ENCODE measurements at places on chromosomes 7 and 10.
A peak's percentile ranks its signal among the peaks of the same experiment; 100 is the strongest.

DNA sequence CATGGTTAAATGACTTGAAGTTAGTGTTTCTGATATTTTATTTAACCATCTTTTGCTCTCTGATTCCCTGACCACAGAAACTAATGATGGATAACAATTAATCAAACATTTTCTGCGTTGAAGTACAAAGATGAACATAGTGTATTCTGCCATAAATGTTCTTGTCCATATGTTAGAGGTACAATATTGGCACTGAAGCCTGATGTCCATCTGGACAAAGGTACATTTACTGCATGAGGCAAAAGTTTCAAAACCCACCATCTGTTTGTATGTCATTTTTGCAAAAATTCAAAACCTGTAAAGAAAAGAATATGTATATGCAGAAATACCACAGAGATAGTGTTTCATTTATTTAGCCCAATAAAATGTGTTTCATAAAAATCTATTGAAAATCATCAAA, 861.5 kb downstream of the ANKRD7 start:
- no peak for DNase-seq

DNA sequence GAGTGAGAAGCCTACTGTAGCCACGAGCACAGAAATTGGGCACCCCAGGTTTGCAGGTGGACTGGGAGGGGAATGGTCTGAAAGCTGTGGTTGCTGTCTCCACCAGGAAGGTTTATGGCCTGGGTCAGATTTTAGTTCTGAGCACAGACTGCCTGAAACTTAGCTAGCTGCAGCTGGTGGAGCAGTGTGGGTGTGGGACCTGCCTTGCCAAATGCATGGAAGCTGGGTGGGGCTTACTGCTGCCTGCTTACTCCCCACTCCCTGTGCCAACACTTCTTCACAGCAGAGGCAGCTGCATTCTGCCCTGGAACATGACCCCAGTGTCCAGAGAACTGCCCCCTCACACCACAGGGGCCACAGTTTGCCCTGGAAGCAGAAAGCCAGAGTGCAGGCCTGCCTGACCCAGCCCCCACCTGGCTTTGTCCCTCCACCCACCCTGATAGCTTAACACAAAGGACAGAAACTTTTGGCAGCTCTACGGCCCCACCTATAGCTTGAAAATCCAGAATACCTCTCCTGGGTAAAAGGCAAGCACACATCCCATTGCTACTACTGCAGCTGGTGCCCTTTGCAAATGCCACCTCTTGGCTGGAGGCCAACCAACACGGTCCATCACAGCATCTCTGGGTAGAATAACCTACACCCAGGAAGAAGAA, 281.6 kb downstream of the AGMO start:
- DNase-seq = peak; percentile 4

- no peak for DNase-seq
These were observed 205.2 kb downstream of the KLF6 start for GRCh38 chr10:3579845-3580244.

GRCh38 chr10:73920089-73920488, 9.2 kb downstream of the PLAU start:
- peak; percentile 50 for DNase-seq

DNA sequence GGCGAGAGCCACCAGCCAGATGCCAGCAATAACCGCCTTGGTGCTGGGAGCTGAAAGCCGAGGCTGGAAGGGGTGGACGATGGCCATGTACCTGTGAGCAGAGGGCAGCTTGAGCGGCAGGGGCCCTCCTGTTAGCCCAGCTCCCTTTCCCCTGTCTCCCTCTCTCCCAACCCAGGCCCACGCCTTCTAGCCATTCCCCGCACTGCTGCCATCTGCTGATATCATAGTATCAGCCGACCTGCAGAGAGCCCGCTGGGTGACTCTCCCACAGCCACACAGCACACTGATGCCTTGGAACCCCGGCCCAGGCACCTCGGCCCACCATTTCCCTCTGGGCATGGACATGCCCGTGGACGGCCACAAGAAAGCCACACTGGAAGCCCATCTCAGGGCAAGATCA, 1.7 kb downstream of the TACR2 start:
- DNase-seq = no peak

GRCh38 chr10:101710059-101710695, 15.2 kb upstream of the FBXW4 start:
- DNase-seq = no peak

DNA sequence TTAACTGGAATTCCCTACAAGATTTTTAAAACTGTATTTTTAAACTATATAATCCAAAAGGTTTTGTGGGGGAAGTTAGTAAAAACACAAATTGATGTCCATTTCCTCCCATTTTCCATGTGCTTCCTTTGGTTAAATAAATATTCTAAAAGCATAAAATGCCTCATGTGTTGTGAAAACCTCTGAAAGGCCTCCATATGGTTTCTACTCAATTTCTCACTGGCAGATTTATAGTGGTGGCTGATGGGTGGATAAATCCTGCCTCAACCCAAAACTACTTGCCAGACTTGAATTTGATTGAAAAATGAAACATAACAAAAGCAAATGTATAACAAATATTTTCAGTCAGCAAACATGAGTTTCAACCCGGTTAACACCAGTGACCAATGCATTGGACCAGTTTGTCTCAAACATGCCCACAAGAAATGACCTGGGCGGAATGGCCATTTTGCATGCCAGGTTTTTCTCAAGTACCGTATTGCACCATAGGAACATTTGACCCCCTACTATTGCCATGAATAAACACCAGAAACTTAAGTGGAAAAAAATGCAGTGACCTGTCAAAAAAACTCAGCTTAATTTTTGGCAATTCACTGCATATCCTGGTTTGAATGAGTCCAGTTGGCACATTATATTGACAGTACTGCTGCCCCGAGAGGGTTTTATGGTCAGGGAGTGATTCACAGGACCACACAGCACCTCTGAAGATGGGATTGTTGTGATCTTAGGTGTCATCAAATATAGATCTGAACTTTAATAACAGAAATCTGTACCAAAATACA, 454.6 kb upstream of the ANKRD30A start:
- DNase-seq = peak; percentile 40

DNA sequence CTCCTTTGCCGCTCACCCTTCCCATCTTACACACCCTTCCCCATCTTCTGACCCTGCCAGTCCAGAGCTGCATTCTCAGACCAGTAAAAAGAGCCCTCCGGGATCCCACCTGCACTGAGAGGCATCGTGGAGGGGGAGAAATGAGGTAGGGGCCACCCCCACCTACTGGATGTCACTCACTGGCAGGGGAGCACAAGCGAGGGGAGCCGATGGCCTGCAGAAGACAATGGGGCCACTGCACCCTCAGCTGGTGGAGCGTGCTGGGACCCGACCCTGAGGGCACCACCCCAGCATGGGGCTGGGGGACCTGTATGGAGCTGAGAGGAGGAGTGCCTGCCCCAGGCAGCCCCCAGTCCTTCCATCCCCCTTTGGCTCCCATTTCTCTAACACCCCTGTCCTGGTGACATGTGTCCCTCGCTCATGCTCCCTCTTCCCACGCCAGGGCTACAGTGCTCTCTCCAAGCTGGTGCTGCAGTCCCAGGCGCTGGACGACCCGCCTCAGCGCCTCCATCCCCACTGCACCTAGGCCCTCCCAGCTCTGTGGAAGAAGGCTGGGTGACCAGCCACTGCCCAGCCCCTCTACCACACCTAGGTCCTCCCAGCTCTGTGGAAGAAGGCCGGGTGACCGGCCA, 49.8 kb downstream of the RASGEF1A start:
- no peak for DNase-seq

- no peak for DNase-seq
These were observed 181.9 kb upstream of the ANKRD30A start for GRCh38 chr10:36943544-36943943.

DNA sequence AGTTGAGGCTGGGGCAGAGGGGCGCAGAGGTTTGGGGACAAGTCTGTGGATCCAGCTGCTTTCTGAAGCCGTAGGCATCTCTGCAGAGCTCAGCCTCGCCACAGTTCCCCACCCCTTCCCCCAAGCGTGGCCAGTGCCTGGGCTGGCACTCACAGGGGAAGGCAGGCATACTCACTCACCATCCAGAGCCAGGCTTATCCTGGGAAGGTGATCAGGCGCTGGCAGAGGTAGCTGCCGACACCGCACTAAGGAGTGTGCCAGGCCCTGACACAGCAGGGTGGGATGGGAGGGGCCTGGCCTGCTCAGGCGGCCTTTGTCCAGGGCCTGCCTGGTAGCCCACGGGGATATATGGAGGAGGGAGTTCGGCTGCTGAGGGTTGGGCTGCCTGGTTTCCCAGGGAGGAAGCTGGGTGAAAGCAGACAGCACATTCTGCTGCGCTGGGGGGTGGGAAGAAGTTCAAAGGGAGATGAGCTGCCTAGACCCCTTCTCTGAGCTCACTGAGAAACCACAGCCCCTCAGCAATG, 15.9 kb downstream of the VSIR start:
- no peak for DNase-seq

GRCh38 chr10:80477813-80478212, 23.7 kb downstream of the TSPAN14 start:
- DNase-seq = peak; percentile 86

- DNase-seq = no peak
These were observed 1.6 kb downstream of the STEAP4 start for GRCh38 chr7:88305044-88305443.

DNA sequence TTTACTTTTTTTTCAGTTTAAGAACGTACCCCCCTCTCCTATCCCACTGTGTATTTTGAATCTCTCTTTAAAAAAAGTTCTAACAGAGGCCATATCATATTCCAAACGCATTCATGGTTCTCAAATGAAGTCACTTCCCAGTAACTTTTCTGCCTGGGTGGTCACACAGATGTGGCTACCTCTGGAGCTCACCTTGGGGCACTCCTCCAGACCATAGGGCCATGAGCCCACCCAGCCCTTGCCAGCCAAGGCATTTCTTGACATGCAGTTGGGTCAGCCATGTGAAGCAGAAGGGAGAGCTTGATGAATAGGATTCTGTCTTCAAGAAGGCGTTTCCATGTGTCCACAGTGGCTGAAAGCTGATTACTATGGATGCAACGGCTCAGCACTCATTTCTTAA, 239.3 kb downstream of the RAB11FIP2 start:
- no peak for DNase-seq

DNA sequence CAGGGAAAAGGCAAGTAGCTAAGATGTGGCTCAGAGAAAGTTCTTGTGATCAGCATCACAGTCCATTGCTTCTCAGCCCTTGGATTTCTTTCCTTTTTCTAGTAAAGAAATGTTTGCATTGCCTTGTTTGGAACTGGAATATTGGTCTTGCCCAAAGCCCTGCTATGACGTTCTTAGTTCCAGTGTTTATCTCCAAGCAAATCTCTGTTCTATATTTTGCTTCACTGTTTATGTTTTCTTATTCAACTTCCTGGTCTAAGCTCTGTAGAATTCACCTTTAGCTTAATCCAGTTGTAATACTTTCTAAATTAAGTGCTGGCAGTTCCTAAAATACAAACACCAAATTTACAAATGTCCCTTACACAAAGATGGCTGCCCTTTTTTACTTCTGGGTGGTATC, 88.7 kb upstream of the ZNF438 start:
- no peak for DNase-seq

DNA sequence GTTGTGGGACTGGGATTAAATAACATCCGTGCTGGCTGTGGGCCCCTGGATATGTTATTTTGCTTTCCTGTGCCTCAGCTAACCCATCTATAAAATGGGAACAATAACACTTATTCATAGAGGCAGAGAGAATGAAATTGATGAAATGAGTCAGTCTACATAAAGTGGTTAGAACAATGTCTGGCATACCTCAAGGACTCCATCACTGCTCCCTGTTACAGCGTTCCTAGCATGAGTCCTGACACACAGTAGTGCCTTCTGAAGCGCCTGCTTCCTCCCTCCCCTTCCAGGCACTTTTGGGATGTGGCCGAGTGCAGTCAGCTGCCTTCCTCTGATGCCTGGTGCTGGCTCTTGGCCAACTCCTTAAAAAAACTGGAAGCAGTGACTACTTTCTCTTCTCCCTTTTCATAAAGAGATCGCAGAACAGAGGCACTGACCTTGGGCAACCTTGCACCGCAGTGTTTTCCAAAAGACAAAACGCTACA, 108.4 kb upstream of the ZMIZ1 start:
- peak; percentile 94 for DNase-seq

DNA sequence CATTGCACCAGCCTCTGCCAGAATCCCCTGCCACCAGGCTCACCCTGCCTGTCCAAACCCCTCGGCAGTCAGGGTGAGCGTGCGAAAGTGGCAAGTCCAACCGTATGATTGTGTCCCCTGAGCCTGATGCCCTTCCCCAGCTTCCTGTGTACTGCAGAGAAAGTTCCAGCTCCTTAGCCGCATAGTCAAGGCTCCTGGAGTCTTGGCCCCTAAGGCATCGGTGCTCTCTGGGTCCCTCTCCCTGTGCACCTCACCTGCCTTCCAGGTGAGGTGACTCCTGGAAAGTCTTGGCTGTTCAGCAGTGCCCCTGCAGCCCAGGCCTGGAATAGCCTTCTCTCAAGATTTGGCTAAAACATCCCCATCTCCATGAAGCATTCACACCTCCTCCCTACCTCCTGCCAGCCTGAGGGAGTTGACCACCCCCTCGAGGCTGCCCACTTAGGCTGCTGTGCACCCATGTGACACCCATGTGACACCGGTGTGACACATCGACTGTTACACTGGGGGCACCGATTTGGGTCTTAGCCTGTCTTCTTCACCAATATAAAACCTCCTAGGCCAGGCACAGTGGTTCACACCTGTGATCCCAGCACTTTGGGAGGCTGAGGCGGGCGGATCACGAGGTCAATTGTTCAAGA, 56.1 kb upstream of the ELN start:
- no peak for DNase-seq

DNA sequence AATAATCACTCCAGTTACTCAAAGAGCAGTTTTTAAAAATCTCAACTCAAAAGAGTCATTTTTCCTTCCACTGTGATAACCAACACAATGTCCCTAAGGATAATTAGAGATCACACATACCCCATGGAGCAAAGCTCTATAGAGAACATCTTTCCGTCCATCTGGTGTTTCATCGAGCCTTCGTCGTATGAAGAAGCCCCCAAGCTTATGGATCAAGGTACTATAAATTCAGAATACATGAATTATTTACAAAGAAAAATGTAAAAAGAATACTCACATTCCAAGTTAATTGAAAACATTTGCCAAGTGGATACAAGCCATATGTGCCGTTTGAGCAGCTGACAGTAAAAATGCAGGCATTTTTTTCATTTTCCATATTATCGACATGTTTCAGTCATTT, 14.8 kb downstream of the GPAM start:
- DNase-seq = no peak

GRCh38 chr10:20809631-20810030, 87.5 kb downstream of the NEBL start:
- DNase-seq = no peak

- DNase-seq = peak; percentile 72
These were observed 267.0 kb downstream of the FRMD4A start for GRCh38 chr10:14063531-14064285.

- no peak for DNase-seq
These were observed 84.7 kb downstream of the AUTS2 start for GRCh38 chr7:69683002-69683401.

DNA sequence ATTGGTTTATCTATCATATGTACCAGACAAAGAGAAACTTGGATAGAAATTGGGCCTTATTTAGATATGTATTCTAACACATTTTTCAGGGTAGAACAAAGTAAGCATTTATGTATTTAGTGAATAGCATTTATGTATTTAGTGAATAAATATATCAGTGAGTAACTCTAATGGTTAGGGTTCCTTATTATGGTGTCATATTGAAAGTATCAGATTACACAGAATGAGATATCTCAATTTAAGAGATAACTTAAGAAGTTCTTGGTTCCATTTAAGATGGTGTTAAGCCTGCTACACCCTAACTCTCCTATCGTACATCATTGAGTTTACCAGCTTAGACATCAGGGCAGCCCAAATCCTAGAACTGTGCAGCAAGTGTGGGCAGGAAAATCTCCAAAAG, 35.9 kb upstream of the DMTF1 start:
- DNase-seq = no peak

- peak; percentile 32 for DNase-seq
These were observed 22.6 kb downstream of the HSPA12A start for GRCh38 chr10:116719804-116720203.

GRCh38 chr7:100683659-100684533, 10.2 kb downstream of the GIGYF1 start:
- no peak for DNase-seq

Measured in GM23248 (cell line).